ENCODE measurements at places on chromosomes 6 and 20.

DNA sequence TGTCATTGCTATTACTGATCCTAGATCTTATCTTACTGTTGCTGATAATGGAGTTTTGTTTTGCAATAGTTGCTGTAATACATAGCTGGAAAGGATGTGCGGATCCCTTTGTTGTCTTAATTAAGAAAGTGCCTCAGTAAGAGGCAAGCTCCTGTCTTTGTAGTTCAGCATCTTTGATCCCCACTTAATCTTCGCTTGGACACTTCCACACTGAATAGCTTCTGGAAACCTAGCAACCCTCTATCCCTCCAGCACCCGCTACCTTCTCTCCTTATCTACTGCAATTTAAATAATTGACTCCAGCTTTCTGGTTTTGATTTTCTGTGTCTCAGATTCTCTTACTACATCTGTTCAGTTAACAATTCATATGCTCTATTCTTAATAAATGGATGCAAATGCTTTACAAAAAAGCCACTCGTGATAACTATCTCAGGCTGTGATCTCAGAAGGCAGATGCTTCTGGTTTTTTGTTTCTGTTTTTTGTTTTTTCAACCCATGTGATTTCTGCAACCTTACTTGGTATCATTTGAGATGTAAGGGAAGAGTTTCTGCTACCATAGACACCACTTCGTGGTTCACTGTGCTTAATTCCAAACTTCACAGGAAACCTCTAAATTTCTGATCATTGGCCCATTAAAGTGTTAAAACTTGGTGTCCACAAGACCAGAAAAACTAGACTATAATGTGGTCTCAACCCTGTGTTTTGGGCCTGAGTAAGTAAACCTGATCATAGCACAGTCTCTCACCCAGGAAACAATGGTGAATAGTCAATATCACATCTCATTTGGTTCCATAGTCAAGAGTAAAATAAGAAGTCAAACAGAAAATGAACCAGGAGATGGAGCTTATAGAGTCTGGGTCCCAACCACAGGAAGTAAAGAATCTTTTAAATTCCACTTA, 352.1 kb upstream of the SOX4 start:
- no peak for DNase-seq

DNA sequence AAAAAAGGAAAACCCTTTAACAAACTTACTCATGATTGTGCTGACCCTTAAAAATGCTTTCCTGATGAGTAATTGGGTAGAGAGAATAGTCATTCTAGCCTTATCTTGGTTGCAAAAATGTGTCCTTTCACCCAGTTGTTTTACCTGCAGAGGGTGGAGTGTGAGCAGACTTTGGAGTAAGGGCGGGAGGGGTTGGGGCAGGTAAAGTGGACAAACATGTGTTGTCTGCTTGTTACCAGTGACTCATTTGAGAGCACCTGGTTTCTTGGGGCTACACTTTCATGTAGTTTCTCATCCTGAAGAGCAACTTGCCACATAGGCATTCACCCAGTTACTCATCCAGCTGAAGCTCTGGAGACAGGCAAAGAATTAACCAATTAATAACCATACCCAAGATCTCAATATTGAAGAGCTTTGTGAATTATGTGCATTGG, 121.1 kb downstream of the TNFRSF21 start:
- DNase-seq: no peak

GRCh38 chr6:53056273-53056672, 8.9 kb upstream of the FBXO9 start:
- DNase-seq: peak; percentile 26

DNA sequence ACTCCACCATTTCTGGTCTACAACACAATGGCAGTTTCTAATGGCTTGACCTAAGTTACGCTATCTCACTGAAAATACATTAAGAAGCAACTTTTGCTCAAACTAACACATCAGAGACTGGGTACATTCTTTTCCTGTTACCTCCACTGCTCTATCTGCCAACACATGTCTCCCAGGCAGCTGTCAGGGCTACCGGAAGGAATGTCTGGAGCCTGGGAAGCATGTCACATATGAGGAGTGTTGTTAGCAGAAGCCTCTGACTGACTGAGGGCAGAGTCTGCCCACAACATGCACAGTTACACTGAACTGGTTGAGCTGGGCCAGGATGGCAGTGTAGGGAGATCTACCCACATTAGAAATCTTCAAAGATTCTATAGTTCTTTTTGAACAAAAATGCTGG, 264.5 kb downstream of the KIF16B start:
- DNase-seq: no peak

GRCh38 chr6:145254649-145255401, 480.5 kb downstream of the EPM2A start:
- no peak for DNase-seq

GRCh38 chr6:120935908-120936307, 398.4 kb downstream of the TBC1D32 start:
- DNase-seq: no peak

GRCh38 chr20:59428006-59428405, 127.6 kb downstream of the EDN3 start:
- no peak for DNase-seq

DNA sequence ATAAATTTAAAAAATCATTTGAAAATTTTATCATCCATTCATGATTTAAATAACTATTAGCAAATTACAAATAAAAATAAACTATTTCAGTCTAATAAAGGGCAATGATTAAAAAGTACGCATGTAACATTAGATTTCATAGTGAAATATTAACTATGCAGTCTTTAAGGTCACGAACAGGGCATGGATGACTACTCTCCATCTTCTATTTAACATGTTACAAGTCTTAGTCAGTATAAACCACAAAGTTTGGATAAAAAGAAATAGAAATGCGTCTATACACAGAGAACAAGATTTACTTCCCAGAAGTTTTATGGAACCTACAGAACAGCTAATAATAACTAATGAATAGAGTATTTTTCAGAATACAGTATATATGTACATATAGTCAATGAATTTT, 1016.0 kb downstream of the EYS start:
- DNase-seq: no peak

GRCh38 chr6:105692613-105693215, 289.8 kb upstream of the PREP start:
- DNase-seq: peak; percentile 79
